Activated naive CD4-positive, alpha-beta T cell treated with anti-CD3 and anti-CD28 coated beads, Interleukin-2, amount 10 ng/mL, durations not matched to agents 5 hours and 36 hours (primary cell): ENCODE measurements at places on chromosomes 7 and 10. TPM values are rescaled to one million over a fixed set of nuclear protein-coding genes. Genes with fewer than 3 reads are reported as not detected.

The GRM3 gene
- total RNA-seq, result not detected

The MDH2 gene
- 135 TPM for total RNA-seq

The EGR2 gene
- total RNA-seq, result 2.0 TPM

The RSPH10B gene
- total RNA-seq, result 0.67 TPM

The CFAP43 gene
- not detected for total RNA-seq

The RAMP3 gene
- total RNA-seq, result not detected

The PTPRN2 gene
- 2.3 TPM for total RNA-seq

The NAPEPLD gene
- total RNA-seq, result 10.2 TPM
